CD4-positive, alpha-beta T cell (primary cell): ENCODE measurements at places on chromosomes 16 and 17.

- no peak for DNase-seq
Observed at GRCh38 chr17:9200699-9201359, 179.5 kb downstream of the NTN1 start.

- no peak for DNase-seq
Observed at GRCh38 chr17:29569245-29569950, 897 bp downstream of the TP53I13 start.

DNA sequence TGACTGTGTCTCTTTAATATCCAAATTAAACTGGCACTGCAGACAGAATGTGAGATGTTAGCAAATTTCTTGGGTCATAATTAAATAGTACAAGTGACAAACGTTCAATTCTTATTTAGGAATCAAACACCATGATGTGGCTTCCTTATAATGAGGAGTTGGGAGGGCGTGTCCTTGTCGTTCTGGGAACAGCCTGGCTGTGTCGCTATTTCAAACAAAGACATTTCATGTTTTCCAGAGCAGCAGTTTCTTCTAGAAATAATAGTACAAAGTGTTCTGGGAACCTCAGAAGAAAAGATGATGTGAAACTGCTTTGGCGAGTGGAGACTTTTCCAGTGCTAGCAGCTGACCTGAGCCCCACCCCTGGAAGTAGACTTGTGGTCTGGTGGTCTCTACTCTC, 301.7 kb upstream of the N4BP1 start:
- DNase-seq, result no peak

- no peak for DNase-seq
Observed at GRCh38 chr17:34858591-34859565, 102.4 kb downstream of the CCT6B start.

DNA sequence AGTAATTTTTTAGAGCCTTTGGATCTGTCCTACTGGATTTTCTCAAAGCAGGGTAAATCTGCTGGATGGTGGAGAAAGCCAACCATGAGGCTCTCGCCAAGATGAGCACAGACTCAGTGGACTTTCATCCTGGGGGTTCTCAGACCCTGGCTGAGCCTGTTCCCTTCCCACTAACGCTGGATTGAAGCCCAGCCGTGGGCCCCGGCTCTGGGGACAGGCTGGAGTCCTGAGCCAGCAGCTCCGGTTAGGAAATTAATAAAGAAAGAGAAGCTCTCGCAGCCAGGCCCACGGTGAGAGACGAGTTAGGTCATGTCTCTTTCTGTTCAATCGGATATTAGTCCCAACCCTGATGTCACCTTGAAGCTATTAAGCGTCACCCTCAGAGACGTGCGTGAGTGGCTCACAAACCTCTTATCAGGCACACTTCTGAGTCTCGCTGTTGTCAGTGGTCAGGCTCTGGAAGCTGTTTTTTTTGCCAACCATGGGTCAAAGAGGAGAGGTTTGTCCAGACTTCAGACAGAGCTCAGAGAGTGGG, 27.1 kb downstream of the MEOX1 start:
- no peak for DNase-seq

- no peak for DNase-seq
Observed at GRCh38 chr16:79823639-79824038, 223.1 kb upstream of the MAF start.

DNA sequence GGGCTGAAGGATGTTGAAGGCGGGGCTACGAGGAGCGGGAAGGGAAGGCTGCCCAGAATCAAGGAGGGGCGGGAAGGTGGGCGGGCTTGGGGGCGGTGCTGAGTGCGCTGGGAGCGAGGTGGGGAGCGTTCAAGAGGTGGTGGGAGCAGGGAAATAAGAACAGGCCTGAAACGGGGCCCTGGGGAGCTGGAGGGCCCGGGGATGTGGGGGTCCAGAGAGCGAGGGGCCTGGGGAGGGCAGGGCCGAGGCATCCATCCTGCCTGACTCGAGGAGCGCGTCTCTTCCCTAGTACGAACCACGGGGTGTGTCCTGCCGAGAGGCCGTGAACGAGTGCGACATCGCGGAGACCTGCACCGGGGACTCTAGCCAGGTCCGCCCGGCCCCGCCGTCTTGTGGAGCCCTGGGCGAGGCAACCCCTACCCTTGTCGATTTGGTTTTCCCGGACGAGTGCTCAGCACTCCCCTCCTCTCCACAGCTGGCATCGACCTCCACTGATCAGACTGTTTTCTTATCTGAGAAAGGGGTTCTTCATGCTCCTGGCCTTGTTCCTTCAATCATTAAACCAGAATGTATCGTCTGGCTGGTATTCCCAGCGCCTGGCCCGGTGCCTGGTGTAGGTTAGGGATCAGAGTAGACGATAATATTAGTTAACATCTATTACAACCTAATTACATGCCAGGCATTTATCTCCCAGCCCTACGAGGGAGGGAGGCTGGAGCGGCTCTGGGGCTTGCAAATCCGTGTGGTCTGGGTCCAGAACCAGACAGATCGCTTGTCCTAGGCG, 17.2 kb downstream of the ADAM11 start:
- DNase-seq, result no peak

GRCh38 chr17:15777717-15778116, 45.6 kb downstream of the TBC1D26 start:
- DNase-seq, result no peak
